ENCODE measurements at places on chromosomes 5 and 9.

DNA sequence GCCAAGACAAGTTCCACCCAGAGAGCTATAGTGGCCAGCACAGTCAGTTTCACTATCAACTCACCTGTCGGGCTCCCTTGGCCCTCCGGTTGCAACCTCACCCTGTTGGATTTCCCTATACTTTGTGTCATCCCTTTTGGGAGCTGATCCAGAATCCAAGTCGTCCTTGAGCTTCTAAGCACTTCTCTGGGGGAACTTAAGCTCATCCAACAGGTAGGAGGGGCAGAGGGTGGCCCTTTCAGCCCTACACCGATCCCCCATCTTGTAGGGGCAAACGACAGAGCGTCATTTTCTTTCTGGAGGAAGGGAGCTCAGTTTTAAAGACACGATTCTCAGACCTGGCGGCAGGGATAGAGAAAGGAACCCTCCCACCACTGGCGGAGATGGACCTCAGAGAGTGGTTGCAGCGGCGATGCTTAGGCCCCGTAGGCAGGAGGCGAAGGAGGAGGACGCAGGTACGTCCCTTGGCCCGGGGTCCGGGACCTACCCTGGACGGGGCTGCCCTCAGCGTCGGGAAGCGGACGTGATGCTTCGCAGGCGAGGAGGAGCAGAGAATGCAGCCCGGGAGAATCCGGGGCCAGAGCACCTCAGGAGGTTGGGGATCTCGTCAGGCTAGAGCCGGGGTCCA is 519 bp downstream of the ZER1 start:
- peak; percentile 71 for DNase-seq

- no peak for DNase-seq
Measured at GRCh38 chr5:624118-624950, 12.2 kb downstream of the CEP72 start.

DNA sequence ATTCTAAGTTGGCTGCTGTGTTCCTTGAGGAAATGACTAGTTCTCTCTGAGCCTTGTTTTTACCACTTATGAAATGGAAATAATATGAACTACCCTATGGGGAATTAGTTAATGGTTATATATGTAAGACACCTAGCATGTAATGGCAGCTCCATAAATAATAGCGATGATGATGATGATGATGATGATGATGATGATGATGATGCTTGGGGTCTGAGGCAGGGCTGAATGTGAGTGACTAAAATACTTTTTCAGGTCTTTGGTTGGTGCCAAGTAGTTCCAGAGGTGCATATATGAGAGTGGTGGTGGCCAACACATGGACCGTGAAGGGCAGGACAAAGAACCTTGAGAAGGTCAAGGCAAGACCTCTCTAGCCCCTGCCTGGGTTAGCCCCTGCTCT is 123.3 kb upstream of the PANK3 start:
- no peak for DNase-seq

DNA sequence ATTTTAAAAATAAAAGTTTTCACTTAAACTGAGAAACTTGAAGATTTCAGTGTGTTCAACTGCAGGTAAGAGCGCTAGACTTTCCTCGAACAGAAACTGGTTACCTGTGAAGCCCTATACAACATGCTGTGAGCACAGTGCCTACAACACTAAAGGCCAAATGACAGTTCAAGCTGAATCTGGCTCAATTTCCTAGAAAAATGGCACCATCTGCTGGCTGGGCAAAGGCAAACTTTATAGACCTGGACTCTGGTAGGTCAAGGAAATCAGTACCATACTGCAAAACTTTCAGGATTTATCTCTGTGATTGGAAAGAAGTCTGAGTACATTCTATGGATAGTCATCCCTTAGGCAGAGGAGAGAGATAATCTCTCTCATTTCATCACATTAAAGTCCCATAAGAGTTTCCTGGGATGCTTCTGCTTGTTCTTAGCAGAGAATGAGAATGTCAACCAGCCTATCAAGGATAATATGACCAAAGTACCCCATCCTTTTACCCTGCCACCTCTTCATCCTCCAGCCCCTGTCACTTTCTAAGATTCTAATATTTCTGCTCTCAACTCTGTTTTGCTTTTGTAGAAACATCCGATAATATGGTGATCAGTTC is 31.8 kb upstream of the FOXB2 start:
- no peak for DNase-seq

- DNase-seq = no peak
Measured at GRCh38 chr9:124940521-124940893, 376 bp downstream of the GOLGA1 start.

- no peak for DNase-seq
Measured at GRCh38 chr5:17220469-17220868, 3.0 kb downstream of the BASP1 start.

DNA sequence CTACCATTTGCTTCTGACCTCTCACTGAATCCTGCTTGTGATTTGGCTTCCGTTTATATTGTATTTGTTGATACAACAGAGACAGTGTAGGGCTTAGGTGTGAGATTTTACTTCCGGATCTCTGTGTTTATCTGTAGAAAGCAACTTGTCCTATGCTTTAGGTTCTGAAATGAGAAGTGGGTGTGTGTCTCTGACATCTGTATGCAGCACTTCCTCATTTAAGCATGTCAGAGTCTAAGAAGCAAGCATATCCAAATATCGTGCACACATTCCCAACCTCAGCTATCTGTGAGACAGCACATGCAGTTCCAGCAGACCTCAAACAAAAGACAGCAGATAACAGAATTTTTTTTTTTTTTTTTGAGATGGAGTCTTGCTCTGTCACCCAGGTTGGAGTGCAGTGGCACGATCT is 16.3 kb downstream of the KLF9 start:
- DNase-seq = no peak

DNA sequence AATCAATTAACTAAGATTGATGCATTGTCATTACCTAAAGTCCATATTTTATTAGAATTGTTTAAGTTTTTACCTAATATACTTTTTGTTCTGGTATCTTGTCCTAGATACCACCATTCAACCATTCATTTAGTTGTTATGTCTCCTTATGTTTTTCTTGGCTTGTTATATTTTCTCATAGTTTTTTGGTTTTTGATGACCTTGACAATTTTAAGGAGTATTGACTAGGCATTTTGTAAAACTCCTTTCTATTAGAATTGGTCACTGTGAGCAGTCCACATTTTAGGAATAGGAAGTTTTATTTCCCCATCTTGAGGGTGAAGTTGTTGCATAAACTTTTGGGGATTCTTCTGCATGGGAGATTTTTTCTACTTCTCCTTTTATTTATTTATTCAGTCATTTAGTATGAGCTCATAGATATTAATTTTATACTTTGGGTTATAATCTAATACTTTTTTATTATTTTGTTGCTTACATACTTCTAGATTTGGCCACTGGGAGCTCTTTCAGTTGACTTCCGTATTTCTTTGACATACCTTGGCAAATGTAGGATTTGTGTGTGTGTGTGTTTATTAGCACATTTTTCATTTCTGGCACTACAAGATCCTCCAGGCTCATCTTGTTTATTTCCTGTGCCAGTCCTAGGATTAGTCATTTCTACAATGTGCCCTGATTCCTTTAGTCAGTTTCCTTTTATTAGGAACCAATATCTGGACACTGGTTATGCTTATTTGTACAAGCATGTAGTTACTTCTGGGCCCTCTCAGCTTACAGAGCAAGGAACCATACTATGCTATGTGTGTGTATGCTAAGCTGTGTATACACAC is 134.9 kb upstream of the CDKN2B start:
- no peak for DNase-seq

GRCh38 chr5:147169901-147170300 is 64.9 kb upstream of the STK32A start:
- no peak for DNase-seq

DNA sequence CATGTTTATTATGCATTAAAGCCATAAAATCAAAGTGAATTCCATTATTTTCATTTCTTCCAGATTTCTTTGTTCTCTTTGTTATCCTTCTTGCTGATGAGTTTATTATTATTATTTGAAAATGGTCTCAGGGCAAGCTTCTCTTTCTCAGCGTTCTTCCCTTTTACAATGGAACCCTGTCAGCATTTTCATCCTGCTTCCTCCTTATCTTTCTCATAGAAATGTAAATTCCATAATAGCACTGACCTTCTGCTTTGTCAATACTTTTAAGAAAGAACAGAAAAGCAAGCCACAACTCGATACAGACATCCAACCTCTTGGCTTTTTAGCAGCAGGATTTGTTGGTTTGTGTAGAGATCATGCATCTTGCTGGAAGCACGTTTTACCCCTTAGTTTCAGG is 114.0 kb upstream of the BASP1 start:
- DNase-seq = no peak

DNA sequence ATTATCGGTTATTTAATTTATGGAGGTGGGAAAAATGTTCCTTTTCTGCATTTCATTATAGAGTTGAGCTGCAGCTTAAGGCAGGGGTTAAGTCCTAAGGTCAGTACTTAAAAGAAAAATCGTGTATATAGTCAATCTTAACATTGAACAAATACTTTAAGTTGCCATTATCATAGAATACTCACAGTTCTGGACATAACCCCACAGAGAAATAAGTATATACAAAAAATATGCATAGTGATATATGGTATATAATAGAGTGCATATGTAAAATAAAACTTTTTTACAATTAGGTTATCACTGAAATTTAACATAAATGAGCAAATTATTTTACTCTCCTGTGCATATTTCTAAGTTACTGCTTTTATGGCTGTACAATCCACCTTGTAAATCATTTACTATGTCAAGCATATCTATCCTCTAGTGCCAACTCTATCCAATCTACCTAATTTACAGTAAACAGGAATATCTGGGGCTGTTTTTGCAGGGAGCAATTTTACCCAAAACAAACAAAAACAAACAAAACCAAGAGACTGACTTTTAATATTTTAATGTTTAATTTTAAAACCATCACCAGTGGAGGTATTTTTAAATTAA is 28.8 kb downstream of the TTC39B start:
- no peak for DNase-seq
